ENCODE measurements at places on chromosomes 5 and 9. TPM values are rescaled to one million over a fixed set of nuclear protein-coding genes. Genes with fewer than 3 reads are reported as not detected.

- no peak for DNase-seq
Measured at GRCh38 chr9:137341227-137341626, 39.2 kb upstream of the NRARP start.

GRCh38 chr9:83934569-83935275 is 13.5 kb upstream of the KIF27 start:
- DNase-seq, result no peak

Gene ARL14EPL
- not detected for total RNA-seq

DNA sequence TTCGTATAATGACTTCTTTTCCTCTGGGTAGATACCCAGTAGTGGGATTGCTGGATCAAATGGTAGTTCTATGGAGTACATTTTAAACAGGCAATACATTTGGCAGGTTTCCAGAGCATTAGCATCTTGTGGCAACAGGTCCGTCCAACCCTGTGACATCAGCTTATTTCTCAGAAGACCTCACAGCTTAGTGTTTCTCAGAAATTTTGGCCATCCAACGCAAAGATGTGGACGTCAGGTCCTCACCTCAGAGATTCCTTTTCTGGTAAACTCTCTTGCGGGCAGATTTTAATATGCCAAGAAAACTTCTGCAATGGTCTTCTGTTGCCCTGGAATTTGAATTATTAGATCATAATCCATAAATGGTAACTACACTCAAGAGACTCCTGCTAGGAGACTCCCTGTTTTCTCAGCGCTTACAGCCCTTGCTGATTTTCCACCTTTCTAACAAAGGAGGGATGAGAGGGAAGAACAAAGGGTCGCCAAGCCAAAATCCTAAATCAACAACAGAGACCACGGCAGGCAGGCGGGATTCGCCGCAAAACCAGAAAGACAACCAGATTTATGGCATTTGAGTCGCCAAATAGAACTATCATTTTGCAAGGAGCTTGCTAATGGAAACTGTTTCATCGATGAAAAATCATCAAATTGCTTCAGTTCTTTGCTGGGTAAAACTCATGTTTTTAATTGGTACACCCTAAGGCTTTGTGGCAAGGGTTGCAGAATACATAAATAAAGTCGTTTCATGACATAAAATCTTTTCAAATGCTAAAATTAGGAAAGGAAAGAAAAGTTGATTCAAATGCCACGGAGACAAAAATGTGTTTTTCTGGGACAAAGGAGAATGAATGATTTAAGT is 34.1 kb upstream of the PLPP1 start:
- DNase-seq, result no peak

GRCh38 chr9:131582466-131583336 is 37.4 kb downstream of the PRRT1B start:
- no peak for DNase-seq

- DNase-seq, result no peak
Measured at GRCh38 chr9:95936579-95937075, 61.1 kb downstream of the ERCC6L2 start.

- DNase-seq, result no peak
Measured at GRCh38 chr5:38724301-38725030, 121.3 kb upstream of the OSMR start.

Gene AJM1
- total RNA-seq, result 1.7 TPM

- DNase-seq, result no peak
Measured at GRCh38 chr9:36499174-36499890, 73.4 kb upstream of the MELK start.

- DNase-seq, result peak; percentile 41
Measured at GRCh38 chr5:74370168-74370567, 270.4 kb downstream of the ENC1 start.

DNA sequence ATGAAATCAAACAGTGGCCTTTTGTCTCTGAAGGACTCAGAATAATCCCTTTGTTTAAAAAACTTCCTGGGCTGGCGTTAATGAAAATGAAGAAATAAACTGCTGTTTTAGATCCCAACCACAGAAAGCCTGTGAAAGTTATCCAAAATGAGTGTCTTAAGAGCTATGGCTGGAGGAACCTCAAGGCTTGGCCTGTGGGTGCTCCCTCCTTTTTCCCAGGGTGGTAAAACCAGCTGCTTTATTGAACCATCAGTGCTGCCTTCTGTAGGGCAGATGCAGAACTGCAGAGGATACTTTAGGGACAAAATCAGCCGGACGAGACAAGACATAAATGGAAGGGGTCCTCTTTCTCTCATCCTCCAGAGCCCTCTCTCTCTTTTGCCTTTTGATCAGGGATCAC is 100.9 kb downstream of the SMARCA2 start:
- DNase-seq, result no peak

GRCh38 chr5:1032551-1033027 is 24.0 kb downstream of the NKD2 start:
- DNase-seq, result no peak

DNA sequence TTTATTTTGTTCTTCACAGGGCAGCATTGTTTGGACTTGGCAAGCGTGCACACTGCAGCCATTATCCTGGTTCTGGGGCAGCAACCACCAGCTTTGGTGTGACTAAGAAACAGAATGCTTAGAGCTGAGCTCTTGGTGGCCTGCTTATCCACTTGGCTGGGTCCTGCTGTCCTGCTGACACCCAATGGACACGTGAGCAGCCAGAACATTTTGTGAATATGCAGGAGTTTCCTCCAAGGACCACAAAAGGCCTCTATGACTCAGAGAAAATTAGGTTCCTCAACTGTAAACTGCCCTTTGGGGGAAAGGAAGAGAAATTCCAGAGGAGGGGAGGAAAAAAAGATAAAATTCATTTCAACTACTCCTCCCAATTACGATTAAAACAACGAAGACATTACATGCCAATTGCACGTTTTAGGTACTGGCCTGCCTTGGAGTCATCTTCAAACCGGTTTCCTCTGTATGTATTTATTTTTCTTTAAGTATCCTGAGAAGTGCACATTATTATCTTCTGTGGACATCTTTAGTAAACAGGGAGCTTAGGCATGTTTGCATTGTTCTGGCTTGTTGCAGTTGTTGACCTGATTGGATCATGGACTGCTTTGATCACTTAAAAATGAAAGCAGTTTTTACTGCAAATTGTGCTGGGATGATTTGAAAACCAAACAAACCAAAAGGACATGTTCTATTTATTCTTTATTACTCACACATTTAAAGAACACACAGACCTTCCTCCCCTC is 82.3 kb upstream of the TLE4 start:
- peak; percentile 11 for DNase-seq

GRCh38 chr5:180545248-180545647 is 46.1 kb downstream of the SCGB3A1 start:
- no peak for DNase-seq

GRCh38 chr9:116661037-116661954 is 25.8 kb upstream of the TRIM32 start:
- DNase-seq, result no peak
